DMS53 (cell line): ENCODE measurements at places on chromosomes 5 and 9.

- DNase-seq, result no peak
Measured at GRCh38 chr5:11672385-11673085, 231.7 kb downstream of the CTNND2 start.

DNA sequence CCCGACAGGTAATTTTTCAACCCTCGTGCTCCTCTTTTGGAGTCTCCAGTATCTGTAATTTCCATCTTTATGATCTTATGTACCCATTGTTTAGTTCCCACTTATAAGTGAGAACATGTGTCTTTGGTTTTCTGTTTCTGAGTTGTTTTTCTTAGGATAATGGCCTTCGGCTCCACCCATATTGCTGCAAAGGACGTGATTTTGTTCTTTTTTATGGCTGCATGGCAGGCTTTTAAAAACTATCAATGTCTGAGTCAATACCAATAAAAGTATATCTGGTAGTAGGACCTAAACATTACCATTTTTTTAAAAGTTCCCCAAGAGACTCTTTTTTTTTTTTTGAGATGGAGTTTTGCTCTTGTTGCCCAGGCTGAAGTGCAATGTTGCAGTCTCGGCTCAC lies 3.9 kb upstream of the SLC26A2 start:
- DNase-seq, result no peak

GRCh38 chr9:4559261-4560182 lies 69.3 kb downstream of the SLC1A1 start:
- DNase-seq, result no peak

GRCh38 chr9:94507531-94508258 lies 47.2 kb upstream of the PCAT7 start:
- DNase-seq, result peak; percentile 62

DNA sequence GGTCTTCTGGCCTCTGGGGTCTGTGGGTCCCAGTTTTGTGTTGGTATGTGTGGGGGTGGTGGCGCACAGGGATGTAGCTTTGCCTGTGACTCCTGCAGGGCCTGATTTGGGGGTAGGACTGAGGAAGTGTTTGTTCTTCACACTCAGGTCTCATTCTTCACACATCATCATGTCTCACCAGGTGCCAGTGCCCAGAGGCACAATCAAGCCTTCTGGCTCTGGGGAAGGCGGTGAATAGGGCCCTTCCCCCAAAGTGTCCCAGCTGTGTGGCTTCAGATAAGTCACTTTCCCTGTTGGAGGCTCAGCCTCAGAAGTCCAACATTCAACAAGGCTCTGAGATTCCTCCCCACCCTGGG lies 5.1 kb downstream of the DBN1 start:
- DNase-seq, result no peak

DNA sequence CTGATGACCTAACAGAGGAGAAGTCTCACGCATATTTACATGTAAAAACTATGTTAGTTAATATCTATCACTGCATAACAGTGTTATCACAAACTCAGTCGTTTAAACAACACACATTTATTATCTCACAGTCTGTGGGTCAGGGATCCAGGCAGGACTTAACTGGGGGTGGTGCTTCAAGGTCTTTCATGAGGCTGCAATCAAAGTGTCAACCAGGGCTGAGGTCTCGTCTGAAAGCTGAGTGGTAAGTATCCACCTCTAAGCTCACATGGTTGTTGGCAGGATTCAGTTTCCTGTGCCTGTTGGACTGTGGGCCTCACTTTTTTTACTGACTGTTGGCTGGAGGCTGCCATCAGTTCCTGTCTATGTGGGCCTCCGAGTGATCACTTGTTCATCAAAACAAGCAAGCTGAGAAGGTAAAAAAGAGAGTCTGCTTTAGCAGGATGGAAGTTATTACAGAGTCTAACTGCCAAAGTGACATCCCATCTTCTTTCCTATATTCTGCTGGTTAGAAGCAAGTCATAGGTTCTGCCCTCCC lies 188.6 kb downstream of the CARTPT start:
- no peak for DNase-seq

DNA sequence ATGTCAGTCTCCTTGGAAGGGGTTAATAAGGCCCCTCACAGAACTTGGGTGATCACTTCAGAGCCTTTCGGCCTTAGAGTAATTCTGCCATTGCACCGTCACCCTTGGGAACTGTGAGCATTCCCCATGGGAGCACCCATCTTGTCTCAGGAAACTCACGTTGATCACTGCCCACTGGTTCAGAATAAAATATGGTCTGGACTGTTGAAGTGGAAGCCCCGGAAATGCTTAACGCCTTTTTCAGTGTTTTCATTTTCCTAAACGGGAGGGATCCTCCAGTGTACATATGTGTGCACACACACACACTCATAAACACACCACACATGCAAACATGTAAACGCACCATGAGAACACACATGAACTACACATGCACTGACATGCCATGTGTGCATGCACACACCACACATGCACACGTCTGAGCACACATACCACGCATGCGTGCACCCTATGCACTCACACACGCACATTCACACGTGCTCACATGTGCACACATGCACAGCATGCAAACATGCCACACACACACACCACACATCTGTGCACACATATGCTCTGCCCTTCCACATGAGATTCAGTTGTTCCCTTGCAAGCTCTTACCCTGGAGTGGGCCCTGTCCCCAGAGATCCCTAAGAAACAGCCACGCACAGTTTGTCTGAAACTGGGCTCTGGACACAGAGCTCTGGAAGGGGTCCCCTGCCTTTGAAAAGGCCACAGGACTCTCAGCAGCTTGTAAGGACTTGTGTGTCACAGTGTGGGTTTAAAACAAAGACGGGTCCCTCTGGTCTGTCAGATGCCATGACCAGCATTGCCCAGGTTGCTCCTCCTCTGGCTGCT lies 17.0 kb downstream of the MRPL36 start:
- DNase-seq, result no peak

- no peak for DNase-seq
Measured at GRCh38 chr9:93665128-93665636, 88.8 kb downstream of the PHF2 start.

- no peak for DNase-seq
Measured at GRCh38 chr5:131792896-131793295, 3.9 kb downstream of the FNIP1 start.

DNA sequence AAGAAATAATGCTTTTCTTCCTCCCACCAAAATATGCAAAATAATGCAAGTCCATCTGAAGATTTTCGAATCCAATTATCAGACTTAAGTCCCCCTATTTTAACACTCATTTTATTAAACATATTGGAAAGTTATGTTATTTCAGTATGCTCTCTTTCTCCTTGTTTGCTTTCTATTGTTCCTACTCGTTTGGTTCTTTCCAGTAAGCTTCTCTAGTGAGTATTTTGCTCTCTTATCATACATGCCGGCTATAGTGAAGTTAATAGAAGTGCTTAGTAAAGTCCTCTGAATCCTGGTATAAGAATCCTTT lies 517 bp downstream of the ALDH1A1 start:
- peak; percentile 29 for DNase-seq

- no peak for DNase-seq
Measured at GRCh38 chr9:88092797-88093331, 45.4 kb downstream of the SPATA31C2 start.

DNA sequence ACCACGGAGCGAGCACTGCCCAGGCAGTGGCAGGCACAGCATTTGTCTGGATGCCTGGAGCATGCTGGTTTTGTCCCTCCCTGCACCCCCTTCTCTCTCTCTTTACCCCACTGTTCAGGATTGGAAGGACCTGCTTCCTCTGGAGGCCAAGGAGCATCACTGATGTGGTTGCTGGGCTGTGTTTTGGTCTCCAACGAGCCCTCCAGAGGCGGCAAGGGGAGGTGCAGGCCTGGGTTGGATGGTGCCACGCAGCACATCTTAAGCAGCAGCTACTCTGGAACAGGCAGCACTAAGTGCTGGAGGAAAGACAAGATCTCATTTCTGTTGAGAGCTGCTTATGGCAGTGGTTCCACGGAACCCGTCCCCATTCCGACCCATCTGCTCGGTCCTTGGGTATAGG lies 139.6 kb downstream of the CMYA5 start:
- peak; percentile 34 for DNase-seq

GRCh38 chr9:19023078-19023477 lies 9.9 kb downstream of the SAXO1 start:
- DNase-seq, result no peak

DNA sequence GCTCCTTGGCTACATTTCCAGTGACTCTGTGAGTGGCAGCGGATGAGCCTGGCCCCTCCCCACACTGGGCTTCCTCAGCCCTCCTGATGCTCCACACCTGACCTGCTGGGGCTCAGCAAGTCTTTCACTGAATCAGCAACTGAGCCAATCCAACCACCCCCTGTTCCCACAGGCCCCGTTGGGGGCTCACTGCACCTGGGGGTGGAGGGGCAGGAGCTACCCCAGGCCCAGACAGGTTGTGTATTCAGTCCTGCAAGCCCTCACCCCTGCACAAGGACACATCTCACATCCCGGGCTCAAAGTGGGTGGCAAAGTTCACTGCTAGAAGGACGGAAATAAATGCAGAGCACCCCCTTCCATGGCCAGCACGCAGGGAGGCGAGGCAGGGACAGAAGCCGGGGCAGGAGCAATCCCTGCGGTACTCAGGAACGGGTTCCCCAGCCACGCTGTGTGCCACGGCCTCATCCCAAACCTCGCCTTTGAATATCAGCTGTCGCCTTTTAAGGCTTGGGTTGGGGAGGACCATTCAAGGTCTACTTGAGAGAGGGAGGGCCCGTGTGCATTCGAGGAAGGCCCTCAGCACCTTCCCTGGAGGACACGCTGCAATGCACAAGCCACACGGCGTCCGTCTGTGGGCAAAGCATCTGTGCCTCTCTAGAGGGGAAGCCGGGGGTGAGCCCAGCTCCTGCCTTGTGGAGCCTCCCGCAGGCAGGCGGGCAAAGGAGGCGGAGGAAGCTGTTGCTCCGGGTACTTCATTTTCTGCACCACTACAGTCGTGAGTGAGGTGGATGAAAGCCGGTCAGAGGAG lies 75.0 kb upstream of the SARDH start:
- no peak for DNase-seq

DNA sequence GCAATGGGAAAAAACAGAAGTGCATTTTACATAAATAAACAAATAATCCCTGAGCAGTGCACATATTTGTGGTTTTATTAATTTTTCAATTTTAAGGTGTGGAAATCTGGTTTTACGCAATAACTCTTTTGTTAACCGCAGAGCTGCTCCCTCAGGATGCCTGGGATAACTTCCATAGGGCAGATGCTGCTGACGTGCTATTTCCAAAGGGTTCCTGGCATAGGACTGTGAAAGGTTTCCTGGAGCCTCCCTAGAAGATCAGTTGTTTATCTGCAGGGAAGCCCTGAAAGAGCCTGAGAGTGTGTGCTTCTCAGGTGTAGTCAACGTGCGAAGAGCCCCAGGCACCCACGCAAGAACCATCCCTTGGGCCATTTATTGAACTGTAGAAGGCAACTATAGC lies 443.5 kb downstream of the PLK2 start:
- DNase-seq, result no peak

DNA sequence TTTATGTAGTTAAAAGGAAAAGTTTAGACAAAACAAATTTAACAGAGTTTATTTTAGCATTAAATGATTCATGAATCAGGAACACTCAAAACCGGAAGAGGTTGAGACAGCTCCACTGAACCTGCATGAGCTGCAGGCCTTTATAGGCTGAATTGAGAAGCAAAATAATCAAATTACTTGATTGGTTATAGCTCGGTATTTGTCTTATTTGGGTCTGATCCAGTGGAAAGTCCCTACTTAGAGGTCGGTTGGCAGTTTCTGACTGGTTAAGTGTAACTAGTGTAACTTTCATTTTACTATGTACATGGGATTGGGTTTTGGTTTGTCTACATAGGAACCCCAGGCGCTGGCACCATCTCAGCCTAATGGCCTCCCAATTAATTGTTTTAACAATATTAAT lies 74.1 kb upstream of the PIK3R1 start:
- peak; percentile 8 for DNase-seq

GRCh38 chr5:176847148-176847547 lies 36.8 kb downstream of the UNC5A start:
- DNase-seq, result no peak

DNA sequence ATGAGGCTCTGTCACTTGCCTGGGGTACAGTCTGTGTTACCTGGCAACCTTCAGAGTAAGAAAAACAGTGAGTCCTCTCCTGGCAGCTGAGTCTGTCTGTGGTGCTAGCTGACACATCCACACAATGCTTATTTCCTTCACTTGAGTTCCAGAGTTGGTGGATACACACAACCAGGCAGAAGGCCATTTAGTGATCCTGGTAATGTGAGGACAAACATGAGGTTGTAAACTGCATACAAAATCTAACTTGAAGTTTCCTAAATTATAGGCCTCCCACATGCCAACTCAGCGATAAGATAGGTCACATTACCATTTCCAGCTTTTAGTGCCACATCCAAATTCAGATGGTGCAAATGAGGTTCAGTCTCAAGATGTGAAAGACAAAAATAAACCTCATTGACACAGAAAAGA lies 125.5 kb downstream of the DCP2 start:
- no peak for DNase-seq

- DNase-seq, result no peak
Measured at GRCh38 chr9:113654605-113655428, 191.3 kb downstream of the RGS3 start.

DNA sequence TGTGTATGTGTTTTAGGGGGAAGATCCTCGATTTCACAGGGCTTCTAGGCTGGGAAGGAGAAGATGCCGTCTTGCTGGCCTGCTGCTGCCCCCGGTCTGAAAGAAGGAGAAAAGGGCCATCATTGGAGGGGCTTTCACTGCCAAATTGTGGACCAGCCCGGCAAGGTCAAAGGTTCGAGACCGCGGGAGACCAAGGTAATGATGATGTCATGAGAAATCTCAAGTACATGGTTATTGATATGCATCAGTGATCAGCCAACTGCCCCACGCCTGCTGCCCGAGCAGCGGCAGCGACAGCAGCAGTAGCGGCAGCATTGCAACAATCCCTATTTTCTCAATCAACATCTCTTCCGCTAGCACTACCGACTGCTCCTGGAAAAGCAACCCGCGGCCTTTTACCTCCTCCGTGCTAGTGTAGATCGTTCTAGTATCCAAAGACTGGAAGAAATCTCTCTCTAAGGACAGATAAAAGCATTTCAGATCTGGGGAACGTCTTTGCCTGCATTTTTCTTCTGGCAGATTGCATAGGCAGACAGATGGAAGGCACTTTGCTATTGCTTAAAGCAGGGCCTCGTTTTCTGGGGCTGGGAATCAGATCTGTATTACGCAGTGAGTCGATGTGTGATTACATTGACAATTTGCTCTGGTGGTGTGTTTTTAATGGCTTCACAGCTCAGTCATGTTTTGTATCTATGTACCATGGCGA lies 215.3 kb downstream of the MEF2C start:
- DNase-seq, result peak; percentile 80

DNA sequence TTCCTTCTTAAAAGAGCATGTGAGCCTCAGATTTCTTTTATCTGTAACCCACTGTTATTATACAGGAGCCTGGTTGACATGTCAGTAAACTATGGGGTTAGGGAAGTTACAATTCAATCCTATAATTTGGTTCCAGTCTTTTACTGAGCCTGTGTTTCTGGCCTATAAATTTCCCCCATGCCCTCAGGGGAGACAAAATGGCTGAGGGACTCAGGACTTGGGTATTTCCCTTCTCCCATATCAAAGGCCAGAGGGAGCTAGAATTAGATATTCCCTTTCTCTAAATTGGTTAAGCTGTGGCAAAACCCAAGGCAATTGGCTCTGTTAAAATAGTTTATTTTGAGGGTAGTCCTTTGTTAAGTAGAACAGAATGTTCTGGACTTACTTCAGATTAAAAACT lies 823.2 kb downstream of the TLE1 start:
- peak; percentile 11 for DNase-seq
